ENCODE measurements at places on chromosomes 12 and 14.
A peak's percentile ranks its signal among the peaks of the same experiment; 100 is the strongest.

DNA sequence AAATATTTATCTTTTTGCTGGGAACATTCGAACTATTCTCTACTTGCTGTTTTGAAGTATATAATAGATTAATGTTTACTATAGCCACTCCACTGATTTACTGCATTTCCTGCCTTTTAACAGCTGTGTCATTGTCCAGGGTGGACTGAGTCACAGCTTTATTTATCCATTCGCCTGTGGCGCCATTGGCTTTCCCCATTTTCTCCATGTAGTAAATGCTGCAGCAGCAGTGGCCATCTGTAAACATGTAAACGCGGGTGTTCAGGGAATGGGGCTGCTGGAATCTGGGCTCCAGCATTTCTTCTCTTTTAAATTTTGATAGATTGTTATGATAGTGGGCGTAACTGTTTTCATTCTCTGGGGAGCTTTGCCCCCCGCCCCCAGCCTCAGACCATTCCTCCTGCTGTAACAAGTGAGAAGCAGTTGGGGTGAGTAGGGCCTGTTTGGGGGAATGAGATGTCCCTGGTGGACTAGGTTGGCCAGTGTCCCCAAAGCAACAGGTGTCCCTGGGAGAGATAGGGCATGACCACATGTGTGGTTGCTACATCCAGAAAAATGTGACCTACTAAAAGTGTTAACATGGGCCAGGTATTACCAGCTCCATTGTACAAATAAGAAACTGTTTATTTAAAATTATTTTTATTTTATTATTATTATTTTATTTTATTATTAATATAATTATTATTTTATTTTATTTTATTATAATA is 32.9 kb downstream of the RIN3 start:
- no peak for DNase-seq
- H3K27me3 ChIP-seq = no peaks in the 10 kb centered on the region
- H3K27ac ChIP-seq = no peak overlapping the region
- no peak overlapping the region for H3K4me3 ChIP-seq
- H3K4me1 ChIP-seq = peaks cover 9% of the 10 kb centered on the region

GRCh38 chr12:120012067-120012621 is 23.1 kb downstream of the BICDL1 start:
- DNase-seq = no peak
- no peaks in the 10 kb centered on the region for H3K4me1 ChIP-seq
- no peak overlapping the region for H3K4me3 ChIP-seq
- no peaks in the 10 kb centered on the region for H3K36me3 ChIP-seq

- no peaks in the 10 kb centered on the region for H3K27me3 ChIP-seq
- no peaks in the 10 kb centered on the region for H3K4me1 ChIP-seq
- no peaks in the 10 kb centered on the region for H3K36me3 ChIP-seq
- no peak overlapping the region for H3K27ac ChIP-seq
Observed at GRCh38 chr12:39429809-39430208, 13.1 kb downstream of the KIF21A start.

DNA sequence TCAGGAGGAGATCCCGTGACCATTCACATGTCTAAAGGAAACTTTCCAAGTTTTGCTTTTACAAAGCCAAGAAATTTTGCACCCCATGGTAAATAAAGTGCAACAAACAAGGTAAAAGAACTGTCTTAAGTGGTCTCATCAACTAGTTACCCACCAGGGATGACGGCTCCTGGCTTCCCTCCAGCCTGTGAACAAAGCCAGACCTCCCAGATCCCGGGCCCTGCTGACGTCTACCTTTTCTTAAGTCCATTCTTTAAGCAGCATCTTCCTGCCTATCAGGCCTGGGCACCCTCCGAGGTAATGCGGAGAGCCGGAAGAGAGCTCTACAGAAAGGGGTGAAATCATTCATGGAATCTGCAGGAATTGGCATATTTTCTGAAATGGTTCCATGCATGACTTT is 58.0 kb upstream of the DAAM1 start:
- peaks cover 25% of the 10 kb centered on the region for H3K4me1 ChIP-seq
- no peak for DNase-seq
- no peak overlapping the region for H3K27ac ChIP-seq
- H3K4me3 ChIP-seq = peak overlapping the region; percentile 4
- no peaks in the 10 kb centered on the region for H3K36me3 ChIP-seq
- no peaks in the 10 kb centered on the region for H3K27me3 ChIP-seq

DNA sequence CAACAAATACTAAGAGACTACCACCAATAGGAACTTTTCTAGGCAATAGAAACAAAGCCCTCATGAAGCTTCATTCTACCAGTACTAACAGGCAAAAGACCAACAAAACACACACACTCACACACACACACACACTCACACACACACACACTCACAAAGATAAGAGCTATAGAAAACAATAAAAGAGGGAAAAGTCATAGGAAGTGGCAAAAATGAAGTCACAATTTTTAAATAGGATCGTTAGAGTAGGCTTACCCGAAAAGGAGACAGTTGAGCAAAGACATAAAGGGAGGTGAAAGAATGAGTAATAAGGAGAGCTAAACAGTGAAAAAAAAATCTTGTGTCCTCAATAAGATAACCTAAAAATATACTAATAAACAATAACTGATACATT is 66.5 kb downstream of the C2CD5 start:
- H3K36me3 ChIP-seq = peaks cover 43% of the 10 kb centered on the region
- H3K27ac ChIP-seq = no peak overlapping the region
- no peaks in the 10 kb centered on the region for H3K27me3 ChIP-seq
- no peaks in the 10 kb centered on the region for H3K4me1 ChIP-seq
- H3K4me3 ChIP-seq = no peak overlapping the region

GRCh38 chr14:56237398-56237797 is 119.2 kb downstream of the PELI2 start:
- no peak overlapping the region for H3K4me3 ChIP-seq
- H3K36me3 ChIP-seq = no peaks in the 10 kb centered on the region
- no peaks in the 10 kb centered on the region for H3K27me3 ChIP-seq
- H3K4me1 ChIP-seq = no peaks in the 10 kb centered on the region
- DNase-seq = no peak

GRCh38 chr12:110776410-110776809 is 33.7 kb upstream of the PPP1CC start:
- H3K27me3 ChIP-seq = no peaks in the 10 kb centered on the region
- DNase-seq = no peak
- H3K36me3 ChIP-seq = no peaks in the 10 kb centered on the region
- no peak overlapping the region for H3K27ac ChIP-seq
- H3K4me1 ChIP-seq = no peaks in the 10 kb centered on the region

- no peak overlapping the region for H3K27ac ChIP-seq
- H3K36me3 ChIP-seq = no peaks in the 10 kb centered on the region
- H3K4me3 ChIP-seq = no peak overlapping the region
- no peak for DNase-seq
- no peaks in the 10 kb centered on the region for H3K27me3 ChIP-seq
- no peaks in the 10 kb centered on the region for H3K4me1 ChIP-seq
Observed at GRCh38 chr12:76738824-76739579, 24.9 kb upstream of the ZDHHC17 start.

- H3K36me3 ChIP-seq = no peaks in the 10 kb centered on the region
- H3K27me3 ChIP-seq = no peaks in the 10 kb centered on the region
- no peak overlapping the region for H3K4me3 ChIP-seq
- no peaks in the 10 kb centered on the region for H3K4me1 ChIP-seq
Observed at GRCh38 chr12:20946732-20947131, 136.2 kb downstream of the SLCO1B3 start.

DNA sequence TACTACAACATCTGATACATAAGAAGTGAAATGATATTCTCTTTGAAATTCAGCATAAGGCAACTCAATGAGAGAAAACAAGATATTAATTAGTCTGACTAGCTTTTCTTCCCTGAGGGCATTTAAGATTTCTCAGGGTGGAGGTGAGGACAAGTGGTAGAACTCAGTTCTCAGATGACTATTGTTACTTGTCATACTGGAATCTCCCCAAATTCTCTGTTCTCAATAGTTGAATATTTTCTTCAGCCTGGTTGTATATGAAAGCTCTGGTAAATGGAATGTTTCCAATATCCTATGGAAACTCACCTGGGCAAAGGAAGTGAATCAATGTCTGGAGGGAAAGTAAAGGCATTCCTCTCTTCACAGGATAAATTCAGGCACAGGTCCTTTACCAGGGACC is 18.2 kb upstream of the ITGA5 start:
- H3K4me1 ChIP-seq = peaks cover 21% of the 10 kb centered on the region
- no peak for DNase-seq
- no peaks in the 10 kb centered on the region for H3K36me3 ChIP-seq
- no peak overlapping the region for H3K4me3 ChIP-seq
- H3K27me3 ChIP-seq = no peaks in the 10 kb centered on the region

Data from tibial artery (tissue), 4 donors.